Activated CD8-positive, alpha-beta memory T cell treated with anti-CD3 and anti-CD28 coated beads, Interleukin-2, amount 50 U/mL, for 48 hours (primary cell): ENCODE measurements at places on chromosomes 16 and 17.

DNA sequence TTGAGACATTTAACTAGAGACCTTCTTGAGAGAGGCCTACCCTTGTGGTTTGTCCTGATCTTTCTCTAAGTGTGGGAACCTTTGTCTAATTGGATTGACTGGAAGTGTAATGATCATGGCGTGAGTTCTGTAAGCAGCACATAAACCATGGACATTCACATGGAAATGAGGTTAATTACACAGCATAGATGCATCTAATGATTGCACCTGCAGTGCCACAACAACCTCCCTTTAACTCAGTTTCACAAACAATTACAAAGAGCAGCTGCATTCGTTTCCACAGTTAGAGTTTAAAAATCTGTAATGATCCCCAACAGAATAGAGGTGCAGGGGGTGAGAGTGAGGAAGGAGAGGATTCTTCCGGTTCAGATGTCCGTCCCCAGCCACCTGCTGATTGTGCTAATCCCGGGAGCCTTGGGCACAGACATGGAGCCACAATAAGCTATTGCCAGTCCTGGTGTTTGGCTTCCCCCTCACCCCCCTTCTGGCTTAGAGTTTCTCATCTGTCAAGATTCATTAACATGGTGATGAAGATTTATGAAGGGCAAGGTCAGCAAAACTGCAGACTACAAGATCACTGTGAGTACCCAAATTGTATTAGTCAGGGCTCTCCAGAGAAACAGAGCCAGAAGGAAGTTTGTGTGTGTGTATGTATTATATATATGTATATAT, 659.2 kb upstream of the SOX9 start:
- no peak for DNase-seq

- peak; percentile 82 for DNase-seq
Measured at GRCh38 chr17:79082311-79083190, 7.9 kb downstream of the ENGASE start.

DNA sequence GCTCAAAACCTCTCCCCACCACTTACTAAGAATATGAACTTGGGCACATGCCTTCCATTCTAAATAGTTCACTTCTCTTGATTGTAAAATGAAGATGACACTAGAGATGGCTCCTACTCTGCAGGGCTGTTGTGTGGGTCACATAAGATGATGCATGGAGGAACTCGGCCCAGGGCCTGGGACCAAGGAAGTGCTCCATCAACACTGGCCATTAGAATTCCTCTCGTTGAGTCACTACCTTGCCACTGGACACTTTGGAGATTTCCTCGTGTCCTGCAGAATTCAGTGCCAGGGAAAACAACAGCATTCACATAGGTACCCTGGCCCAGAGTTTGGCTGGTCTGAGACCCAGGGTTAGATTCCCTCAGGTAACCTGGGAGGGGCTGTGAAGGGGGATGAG, 18.6 kb downstream of the HNF1B start:
- DNase-seq = no peak

DNA sequence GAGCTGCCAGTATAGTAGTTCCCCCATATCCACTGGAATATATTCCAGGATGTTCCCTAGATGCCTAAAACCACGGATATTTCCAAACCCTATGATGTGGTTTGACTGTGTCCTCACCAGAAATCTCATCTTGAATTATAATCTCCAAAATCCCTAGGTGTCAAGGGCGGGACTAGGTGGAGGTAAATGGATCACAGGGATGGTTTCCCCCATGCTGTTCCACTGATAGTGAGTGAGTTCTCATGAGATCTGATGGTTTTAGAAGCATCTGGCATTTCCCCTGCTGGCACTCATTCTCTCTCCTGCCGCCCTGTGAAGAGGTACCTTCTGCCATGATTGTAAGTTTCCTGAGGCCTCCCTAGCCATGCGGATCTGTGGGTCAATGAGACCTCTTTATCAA, 168.6 kb downstream of the MAF start:
- DNase-seq = no peak

GRCh38 chr16:49793244-49793643, 62.7 kb downstream of the ZNF423 start:
- DNase-seq = no peak

DNA sequence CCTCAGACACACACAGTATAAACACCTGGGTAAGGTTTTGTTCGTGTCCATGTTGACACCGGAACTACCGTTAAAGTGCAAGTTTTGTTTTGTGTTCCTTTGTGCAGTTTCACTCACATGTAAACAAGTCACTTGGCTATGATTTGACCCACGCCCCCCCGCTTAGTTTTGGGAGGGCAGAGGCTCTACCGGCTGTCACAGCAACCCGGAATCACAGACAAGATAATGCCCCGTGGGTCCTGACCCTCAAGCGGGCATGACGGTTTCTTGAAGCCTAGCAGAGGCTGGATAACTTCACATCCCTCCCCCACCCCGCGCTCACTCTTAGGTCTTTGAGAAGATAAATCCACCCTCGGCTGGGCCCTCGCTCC, 1.7 kb downstream of the RASD1 start:
- no peak for DNase-seq

- DNase-seq = no peak
Measured at GRCh38 chr17:50957600-50958575, 91.7 kb upstream of the TOB1 start.

DNA sequence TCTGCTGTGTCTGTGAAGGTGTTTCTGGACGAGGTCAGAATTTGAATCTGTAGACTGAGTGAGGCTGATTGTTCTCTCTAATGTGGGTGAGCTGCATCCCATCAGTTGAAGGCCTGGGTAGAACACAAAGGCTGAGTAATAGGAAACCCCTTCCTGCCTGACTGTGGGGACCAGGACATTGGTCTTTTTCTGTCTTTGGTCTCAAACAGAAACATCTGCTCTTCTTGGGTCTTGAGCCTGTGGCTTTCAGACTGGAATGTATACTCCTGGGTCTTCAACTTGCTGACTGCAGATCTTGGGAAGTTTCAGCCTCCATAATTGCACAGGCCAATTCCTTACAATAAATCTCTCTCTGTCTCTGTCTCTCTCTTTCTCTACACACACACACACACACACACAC, 19.6 kb upstream of the LRRC75A start:
- DNase-seq = no peak

DNA sequence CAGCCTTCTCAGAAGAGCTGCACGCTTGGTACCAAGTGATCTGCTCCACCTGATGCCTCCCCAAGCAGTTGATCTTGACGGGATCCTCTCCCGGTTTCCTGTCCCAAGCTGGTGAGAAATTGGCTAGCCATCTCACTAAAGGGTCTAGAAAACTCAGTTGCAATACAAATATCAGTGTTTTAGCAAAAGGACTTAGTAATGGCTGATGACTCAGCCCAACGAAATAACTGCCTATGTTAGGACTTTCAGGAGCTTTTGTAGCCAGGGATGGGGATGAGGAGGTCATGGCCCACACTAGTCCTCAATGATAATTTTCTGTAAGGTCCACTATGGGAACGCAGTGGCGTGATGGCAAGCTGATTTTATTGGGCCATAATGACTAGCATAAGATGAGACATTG, 23.3 kb upstream of the ENGASE start:
- no peak for DNase-seq

GRCh38 chr16:24747441-24747840, 18.0 kb downstream of the TNRC6A start:
- no peak for DNase-seq

DNA sequence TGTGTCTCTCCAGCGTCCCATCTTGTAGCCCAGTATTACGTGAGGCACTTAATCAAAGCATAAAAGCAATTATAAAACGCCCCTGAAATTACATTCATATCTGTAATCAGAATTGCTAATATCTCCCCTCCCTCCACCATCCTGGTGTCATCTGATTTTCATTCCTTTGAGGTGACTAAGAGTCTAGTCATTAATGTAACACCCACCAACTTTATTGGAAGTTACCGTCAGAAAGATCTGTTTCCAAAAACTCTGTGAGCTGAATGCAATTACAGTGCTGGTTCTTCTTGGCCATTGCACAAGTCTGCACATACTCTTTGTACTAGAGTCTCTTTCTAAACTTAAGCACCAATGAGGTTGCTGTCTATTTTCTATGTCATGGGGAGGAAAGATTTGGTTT, 12.5 kb upstream of the MAF start:
- DNase-seq = no peak

- DNase-seq = no peak
Measured at GRCh38 chr17:15955793-15956541, 11.0 kb downstream of the ADORA2B start.

DNA sequence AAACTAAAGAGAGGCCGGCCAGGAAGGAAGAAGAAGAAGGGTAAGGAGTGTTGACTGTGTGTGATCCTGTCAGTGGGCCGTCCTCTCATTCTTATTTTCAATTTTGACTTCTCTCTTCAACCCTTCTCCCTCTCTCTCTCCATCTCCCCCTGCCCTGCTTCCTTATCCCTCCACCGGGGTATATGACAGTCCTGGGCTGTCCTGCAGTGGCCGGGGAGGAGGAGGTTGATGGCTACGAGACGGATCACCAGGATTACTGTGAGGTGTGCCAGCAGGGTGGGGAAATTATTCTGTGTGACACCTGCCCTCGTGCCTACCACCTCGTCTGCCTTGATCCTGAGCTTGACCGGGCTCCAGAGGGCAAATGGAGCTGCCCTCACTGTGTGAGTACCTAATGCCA, 5.6 kb downstream of the CHD3 start:
- peak; percentile 39 for DNase-seq

GRCh38 chr17:44074231-44074910, 3.8 kb downstream of the G6PC3 start:
- DNase-seq = no peak

DNA sequence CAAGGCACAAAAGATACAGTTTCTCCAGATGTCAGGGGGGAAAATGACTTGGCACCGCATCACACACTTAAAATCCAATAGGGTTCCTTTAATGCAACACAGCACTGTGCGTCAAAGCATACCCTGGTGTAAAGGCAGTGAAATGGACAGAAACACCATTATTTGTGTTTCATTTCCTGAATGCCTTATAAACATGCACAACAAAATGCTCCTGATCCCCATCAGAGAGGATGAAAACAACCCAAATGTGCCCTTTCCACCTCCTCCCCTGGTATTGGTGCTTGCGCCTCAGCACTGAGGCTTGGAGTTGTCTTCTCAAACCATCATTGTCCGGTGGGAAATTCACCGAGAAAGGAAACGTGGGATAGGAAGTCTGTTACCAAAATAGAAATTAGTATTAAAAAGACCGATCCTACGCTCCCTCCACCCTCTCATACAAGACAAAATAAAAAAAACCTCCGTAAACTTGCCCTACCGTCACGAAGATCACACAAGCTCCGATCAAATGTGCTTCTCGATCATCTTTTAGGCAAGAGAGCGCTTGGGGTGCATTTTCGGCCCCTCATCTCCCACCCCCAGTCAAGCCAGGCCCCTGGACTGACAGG, 722 bp downstream of the CDC27 start:
- DNase-seq = no peak

DNA sequence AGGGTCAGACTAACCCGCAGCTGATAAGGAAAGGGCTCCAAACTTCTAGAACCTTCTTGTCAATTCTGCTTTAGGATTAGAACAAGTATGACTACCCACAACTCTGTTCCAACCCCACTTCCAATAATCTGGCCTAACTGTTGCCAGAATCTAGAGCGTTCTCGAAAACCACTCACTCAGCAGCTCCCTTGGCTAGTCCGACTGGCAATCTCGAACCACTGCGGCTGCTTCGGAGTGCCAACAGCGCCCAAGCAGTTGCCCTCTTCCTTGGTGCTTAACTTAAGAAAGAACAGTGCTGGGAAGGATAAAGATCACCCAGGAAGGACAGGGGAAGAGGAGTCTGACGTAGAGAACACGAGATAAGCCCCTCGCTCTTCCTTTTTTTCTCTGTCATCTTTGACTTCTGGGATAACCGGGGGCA, 818 bp downstream of the DNAJC7 start:
- no peak for DNase-seq

DNA sequence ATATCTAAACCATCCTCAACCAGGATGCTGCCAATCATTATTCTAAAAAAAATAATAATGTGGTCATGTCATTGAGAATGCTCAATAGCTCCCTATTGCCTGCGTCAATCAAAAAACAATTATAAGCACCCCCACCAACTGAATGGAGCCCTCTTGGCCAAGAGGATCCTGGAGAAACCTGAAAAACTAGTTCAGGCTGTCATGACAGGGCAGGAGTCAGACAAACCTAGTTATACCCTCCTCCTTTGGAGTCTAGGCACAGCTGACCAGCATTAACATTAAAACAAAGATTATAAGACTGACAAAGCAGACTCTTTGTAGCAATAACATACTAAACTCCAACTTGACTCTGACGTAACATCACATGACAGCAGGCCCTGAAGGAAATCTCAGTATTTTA, 119.2 kb upstream of the CCL2 start:
- no peak for DNase-seq

GRCh38 chr17:12088035-12088434, 67.4 kb downstream of the MAP2K4 start:
- DNase-seq = no peak

GRCh38 chr17:81020443-81020766, 14.5 kb upstream of the BAIAP2 start:
- no peak for DNase-seq

DNA sequence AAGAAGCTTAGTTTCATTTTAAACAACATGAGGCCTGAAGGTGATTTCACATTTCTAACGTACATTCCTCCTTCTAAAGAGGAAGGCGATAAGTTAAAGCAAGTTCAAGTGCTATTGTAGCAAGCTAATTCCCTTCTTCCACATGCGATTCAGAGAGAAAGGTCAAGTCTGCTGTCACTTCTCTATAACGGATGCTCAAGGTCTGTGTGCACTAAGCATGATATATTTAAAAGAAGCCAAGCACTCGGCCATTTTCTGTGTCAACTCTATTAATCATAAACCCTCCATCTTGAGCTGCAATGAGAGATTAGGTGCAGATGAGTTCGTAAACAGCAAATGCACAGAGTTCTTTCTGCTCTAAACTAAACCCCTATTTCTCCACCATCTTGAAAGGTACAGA, 568.8 kb upstream of the ZFHX3 start:
- no peak for DNase-seq

GRCh38 chr16:11171448-11171709, 84.6 kb downstream of the SOCS1 start:
- no peak for DNase-seq

DNA sequence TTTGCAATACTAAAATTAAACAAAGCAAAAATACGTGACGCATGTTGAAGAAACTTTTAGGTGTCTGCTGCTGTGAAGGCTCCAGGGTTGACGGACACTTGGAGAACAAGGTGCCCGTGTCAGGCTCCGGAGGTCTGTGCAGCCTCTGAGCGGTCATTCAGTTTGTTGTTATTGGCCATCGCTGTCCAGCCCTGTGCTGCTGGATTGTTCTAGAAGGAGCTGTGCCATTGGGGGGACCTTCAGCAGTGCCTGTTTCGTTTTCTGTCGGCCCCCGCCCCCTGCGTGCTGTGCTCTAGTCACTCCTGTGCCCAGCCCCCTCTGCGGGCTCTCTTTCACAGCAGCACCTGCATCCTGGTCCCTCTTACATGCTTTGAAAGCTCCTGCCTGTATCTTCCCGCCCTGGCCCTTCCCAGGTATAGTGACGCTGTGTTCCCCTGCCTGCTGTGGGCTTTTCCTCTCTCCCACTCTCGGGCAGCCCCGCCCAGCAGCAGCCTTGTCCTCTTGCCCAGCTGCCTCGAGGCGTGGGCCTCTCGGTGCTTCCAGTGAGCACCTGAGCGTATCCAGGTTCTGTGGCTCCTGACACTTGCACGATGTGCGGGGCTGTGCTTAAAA, 50.7 kb downstream of the RNF213 start:
- no peak for DNase-seq

GRCh38 chr17:63153488-63153887, 187.5 kb downstream of the TANC2 start:
- no peak for DNase-seq

GRCh38 chr17:49469831-49470810, 25.0 kb upstream of the NGFR start:
- DNase-seq = no peak

- DNase-seq = no peak
Measured at GRCh38 chr16:50747207-50747956, 5.5 kb downstream of the CYLD start.
